Activated CD8-positive, alpha-beta memory T cell treated with anti-CD3 and anti-CD28 coated beads for 1 hour (primary cell): ENCODE measurements at places on chromosomes 1 and 21.

DNA sequence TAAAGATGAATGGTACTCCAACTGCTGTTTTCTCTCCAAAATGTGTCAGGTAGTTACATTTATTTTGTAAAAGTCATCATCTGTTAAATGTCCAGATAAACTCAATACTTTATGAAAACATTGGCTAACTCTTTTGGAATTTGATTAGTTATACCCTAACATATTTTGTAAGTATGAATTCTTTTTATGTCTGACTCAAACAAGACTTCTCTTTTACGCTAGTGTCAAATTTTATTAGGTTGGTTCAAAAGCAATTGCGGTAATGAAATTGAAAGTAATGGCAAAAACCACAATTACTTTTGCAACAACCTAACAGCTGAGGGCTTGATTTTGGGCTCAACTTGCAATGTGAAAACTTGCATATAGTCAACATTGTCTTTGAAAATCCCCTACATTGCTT is 41.0 kb upstream of the USP25 start:
- no peak for DNase-seq

DNA sequence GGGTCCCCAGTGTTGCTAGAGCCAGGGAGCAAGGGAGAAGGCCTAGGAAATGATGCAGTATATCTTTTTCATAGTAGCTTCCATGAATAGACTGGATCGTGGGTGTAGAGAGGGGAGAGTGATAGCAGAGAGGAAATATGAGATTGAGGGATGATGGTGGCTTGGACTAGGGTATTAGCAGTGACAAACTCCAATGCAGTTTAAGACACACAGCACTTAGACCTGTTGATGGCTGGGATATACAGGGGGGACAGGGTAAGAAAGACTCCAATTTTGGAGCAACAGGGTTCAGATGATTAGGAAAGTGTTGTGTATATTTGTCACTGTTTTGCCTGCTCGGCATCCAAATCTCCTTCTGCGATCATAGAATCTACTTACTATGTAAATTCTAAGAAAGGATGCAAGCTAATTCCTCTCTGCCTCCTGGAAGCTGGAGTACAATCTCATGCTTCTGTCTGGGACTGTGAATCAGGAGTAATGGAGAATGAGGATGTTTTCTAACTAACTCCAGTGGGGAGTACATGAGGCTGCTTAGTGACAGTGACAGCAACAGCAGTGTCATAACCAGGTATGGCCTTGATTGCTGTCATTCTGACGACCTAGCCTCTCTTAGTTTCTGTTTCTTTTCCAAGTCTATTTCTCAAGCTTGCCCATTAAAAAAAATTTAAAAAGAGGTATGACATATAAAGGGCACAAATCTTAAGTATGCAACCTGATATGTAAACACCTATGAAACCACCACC is 47.5 kb downstream of the SYDE2 start:
- no peak for DNase-seq

- DNase-seq = no peak
These were observed 40.0 kb upstream of the FAM163A start for GRCh38 chr1:179702946-179703539.

DNA sequence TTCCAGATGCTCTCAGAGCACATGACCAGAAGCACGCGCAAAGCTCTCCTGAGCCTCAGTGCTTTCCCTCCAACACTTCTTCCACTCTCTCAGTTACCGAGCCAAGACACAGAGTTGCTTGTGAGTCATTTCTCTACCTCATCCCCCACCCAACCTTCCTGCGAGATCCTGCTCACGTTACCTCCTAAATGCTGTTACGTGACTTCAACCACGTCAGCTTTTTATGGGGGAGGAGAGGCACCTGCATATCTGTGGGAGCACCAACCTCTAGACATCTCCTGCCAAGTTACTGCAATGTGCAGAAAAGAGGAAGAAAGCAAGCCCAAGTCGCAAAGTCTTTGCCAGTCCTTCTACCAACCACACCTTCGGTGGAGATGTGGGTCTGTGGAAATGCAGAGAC is 27.2 kb upstream of the ERG start:
- no peak for DNase-seq

DNA sequence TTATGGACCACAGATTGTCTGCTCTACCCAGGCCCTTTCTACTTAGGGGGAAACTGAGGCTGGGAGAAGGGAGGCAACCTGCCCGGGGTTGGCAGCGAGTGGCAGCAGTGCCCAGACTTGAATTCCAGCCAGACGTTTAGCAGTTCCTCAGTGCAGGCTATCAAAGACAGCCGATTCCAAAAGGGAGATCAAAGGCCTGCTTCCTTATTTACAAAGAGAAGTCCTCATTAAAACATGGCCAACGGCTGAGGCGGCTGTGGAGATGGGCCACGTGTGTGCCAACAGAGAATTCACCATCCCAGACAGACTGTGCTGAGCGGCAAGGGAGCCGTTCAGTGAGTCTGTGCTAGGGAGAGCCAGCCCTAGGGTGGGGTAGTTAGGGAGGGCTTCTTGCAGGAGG is 27.7 kb downstream of the C1QB start:
- DNase-seq = no peak

GRCh38 chr1:168086438-168086837 is 50.3 kb downstream of the GPR161 start:
- no peak for DNase-seq

DNA sequence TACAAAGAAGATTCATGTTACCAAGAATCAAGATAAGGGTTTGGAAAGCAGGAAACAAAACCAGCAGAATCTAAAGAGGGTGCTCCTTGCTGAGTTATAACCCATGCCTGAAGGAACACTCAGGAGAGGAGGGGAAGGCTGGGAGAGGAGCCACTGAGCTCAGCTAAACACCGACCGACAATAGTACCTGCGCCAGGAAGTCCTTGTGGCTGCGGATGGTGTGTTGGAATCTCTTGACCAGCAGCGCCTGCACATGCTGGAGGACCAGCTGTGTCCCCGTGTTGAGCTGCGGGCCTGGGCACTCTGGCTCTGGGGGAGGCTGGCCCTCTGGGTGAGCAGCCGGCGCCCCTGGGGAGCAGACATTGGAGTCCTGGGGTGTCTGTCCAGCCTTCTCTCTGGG is 89.4 kb downstream of the ABCA4 start:
- DNase-seq = no peak

DNA sequence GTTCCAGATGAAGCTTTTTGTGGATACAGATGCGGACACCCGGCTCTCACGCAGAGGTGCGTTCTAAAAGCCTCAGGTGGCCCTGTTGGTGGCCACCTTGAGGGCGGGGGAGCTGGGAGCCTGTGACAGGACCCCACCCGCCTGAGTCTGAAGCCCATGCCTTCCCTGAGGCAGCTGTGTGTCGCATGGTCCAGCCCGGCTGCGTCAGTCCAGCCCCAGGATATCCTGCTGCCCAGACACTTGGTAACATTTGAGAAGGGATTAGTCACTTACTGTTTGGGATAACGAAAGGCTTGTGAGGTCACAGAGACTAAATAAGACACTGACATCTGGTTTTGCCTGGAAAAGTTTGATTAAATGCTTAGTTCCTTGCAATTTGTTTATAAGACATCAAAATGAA is 68.9 kb downstream of the UCK2 start:
- DNase-seq = no peak

DNA sequence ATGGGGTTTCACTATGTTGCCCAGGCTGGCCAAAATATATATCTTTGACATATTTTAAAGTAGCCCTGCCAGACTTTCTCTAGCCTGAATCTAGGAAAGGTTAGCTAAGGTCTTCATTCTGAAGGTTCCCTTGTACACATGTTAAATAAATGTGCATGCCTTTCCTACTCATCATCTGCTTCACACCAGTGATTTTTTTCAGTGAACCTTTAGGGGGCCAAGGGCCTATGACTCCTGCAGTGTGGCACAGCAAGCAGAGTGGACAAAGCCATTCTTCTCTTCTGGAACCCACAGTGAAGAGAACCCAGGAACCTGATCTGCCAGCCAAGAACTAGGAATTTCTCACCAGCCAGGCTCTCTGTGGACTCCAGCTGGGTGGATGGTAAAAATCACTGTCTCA is 22.9 kb downstream of the CBR1 start:
- DNase-seq = no peak

- DNase-seq = no peak
These were observed 97.3 kb downstream of the RAVER2 start for GRCh38 chr1:64842224-64842623.
